ENCODE measurements at places on chromosomes 2 and 18.

- DNase-seq: no peak
These were observed 81.3 kb downstream of the STRADB start for GRCh38 chr2:201532686-201533304.

GRCh38 chr2:42495234-42495581, 1.4 kb upstream of the KCNG3 start:
- no peak for DNase-seq

GRCh38 chr2:73291093-73291460, 2.3 kb downstream of the EGR4 start:
- no peak for DNase-seq

- DNase-seq: no peak
These were observed 14.4 kb upstream of the UGGT1 start for GRCh38 chr2:128076461-128077106.

- no peak for DNase-seq
These were observed 7.8 kb downstream of the ANTXR1 start for GRCh38 chr2:69020496-69021426.

- no peak for DNase-seq
These were observed 55.7 kb downstream of the RTTN start for GRCh38 chr18:70149616-70150301.

DNA sequence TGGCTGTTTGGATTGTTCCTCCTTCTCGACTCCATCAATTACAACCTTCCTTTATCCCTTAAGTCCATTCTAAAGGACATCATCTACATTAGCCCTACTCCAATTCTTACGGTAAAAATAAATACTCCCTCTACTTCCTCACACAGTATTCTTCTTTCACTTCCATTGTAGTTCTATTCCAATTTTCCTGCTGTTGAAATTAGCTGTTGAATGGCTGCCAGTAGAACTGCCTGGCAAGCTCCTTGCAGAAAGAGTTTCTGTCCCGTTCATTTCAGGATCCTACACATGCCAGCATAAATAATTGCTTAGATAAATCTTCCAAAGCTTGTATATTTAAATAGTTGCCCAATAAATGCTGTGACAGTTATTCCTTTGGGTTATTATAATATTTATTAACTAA, 459.3 kb upstream of the TRIB2 start:
- no peak for DNase-seq

DNA sequence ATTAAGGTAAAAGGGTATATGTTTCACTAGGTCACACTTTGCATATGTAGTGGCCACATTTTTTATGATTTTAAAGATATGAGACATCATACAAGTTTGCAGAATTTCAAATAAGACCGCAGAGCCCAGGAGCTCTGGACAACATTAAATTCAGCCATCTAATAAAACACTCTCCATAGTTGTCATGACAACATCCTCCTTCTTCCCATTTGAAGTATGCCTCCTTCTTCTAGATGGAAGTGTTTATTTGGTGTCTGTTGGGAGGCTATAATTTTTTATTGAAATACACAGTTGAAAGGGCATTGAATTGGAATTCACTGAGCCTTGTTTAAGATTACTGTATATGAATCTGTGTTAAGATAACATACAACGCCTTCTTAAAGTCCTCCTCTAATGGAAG, 467.3 kb downstream of the CMPK2 start:
- no peak for DNase-seq

DNA sequence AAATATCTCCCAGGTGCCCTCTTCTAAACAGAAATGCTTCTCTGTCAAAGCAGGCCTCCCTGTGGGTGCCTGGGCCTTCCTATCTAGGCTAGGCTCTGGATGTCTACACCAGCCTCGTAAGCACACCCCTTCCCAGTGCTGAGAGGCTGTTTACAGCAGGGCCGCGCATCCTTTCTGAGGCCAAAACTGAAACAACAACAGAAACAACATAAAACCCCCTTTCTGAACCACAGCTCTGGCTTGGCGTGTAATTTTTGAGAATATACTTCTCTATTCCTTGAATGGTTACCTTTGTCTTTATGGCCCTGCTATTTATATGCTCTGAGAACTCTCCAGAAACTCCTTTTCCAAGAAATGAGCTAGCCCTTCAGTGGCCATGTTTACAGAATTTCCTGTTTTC, 118.4 kb downstream of the BCL2L11 start:
- no peak for DNase-seq

- DNase-seq: no peak
These were observed 2.1 kb downstream of the ANKMY1 start for GRCh38 chr2:240555541-240556250.

DNA sequence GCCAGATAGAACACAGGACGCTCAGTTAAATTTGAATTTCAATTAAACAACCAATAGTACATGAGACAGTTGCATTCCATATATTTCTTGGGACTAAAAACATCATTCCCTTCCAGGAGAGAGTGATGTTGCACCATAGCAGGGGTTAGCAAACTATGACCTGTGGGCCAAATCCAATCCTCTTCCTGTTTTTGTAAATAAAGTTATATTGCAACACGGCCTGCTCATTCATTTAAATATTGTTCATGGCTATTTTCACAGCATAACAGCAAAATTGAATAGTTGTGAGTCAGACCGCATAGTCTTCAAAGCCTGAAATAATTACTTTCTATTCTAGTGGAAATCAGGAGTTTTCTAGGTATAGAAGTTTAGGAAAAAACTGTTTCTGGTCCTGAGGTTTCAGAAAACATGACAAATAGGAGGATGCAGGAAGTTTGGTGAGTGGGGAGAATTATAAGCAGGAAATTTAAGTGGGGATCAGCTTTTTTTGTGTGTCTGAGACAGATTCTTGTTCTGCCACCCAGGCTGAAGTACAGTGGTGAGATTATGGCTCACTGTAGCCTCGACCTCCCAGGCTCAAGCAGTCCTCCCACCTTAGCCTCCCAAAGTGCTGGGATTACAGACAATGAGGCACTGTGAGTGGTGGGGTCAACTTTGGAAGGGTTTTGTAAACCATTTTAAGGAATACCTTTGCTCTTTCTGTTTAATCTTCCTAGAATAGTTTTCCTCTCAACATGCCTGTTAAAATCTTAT, 131.5 kb downstream of the SOCS6 start:
- no peak for DNase-seq

GRCh38 chr2:180033993-180034894, 27.1 kb upstream of the CWC22 start:
- no peak for DNase-seq

DNA sequence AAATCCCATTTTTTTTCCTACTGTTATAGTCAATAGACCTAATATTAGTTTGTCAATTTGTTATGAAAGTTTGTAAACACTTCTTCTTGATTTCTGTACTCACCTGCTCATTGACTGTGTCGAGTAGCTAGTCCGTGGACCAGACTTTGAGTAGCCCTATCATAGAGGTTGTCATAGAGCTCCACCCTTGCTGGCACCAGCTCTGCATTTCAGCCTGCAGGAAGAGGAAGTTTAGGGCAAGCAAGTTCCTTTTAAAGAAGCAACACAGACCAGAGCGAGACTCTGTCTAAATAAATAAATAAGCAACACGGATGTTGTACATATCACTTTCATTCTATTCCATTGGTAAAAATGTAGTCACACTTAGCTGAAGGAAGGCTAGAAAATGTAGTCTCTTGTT, 74.0 kb downstream of the MCFD2 start:
- no peak for DNase-seq

DNA sequence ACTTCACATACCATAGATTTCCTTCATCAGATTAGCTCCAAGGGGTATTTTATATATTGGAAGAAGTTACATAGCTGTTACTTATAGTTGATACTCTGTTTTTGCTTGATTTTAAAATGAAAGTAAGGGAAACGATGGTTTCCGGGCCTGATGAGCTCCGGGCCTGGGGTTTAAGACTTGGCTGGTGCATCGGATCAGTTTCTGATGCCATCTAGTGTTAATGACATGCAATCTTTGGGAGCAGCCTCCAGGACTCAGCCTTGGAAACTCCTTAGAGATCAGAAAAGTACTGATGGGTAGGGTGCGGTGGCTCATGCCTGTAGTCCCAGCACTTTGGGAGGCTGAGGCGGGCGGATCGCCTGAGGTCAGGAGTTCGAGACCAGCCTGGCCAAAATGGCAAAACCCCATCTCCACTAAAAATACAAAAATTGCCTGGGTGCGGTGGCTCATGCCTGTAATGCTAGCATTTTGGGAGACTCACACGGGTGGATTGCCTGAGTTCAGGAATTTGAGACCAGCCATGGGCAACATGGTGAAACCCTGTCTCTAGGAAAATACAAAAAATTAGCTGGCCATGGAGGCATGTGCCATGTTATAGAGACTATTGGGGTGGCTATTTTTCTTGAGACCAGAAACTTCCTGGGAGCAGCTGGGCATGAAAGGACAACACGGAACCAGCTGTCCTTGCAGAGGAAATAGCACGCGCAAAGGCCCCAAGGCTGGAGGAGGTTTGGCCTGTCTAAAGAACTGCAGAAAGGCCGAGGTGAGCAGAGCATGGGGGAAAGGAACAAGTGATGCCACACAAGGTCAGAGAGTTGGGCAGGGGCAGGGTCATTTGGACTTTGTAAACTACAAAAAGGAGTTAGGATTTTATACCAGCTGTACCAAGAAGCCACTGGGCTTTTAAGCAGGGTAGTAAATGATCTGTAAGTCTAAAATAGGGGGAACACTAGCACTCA, 46.9 kb upstream of the CNOT11 start:
- no peak for DNase-seq

- no peak for DNase-seq
These were observed 708.4 kb downstream of the RNF144A start for GRCh38 chr2:7625392-7626138.

DNA sequence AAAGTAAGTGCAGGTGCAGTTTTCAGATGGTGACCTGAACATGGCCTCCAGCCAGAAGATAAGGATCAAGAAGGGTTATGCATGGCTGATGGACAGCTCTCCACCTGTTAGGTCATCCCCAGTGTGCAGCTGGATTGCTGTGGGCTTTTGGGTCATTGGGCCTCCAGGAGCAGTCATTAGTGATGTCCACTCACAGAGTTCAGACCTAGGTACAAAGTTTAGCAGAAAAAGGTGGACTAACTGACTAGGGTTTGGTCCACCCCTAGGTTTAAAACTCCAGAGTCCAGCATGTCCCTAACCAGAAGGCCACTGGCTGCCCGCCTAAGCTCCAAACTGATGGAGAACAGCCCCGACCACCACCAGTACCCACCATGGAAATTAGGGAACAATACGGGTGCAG, 18.3 kb upstream of the SULT1C2 start:
- DNase-seq: no peak

DNA sequence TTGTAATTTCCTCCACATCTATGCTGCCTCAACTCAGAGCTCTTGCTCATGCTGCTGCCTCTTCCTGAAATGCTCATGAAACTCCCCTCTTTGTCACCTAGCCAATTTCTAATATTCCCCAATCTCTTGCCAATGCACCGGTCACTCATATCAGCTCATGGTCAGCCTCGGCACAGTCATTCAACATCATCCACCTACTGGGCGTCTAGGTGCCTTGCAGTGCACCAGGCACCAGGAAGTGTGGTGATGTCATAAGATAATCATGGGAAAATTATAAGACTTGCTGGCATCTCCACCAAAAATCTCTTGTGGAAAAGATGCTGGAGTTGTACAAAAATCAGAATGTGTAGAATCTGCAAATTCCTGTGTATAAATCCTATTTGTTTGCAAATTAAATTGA, 52.6 kb upstream of the RAB27B start:
- DNase-seq: no peak

- no peak for DNase-seq
These were observed 24.0 kb upstream of the CTIF start for GRCh38 chr18:48514786-48515185.

GRCh38 chr2:62465039-62465740, 40.8 kb downstream of the TMEM17 start:
- DNase-seq: no peak

- no peak for DNase-seq
These were observed 25.7 kb upstream of the NCL start for GRCh38 chr2:231489990-231490389.

GRCh38 chr2:231934441-231935206, 8.4 kb upstream of the NPPC start:
- no peak for DNase-seq

- no peak for DNase-seq
These were observed 313.5 kb downstream of the RPRM start for GRCh38 chr2:153165021-153165420.

DNA sequence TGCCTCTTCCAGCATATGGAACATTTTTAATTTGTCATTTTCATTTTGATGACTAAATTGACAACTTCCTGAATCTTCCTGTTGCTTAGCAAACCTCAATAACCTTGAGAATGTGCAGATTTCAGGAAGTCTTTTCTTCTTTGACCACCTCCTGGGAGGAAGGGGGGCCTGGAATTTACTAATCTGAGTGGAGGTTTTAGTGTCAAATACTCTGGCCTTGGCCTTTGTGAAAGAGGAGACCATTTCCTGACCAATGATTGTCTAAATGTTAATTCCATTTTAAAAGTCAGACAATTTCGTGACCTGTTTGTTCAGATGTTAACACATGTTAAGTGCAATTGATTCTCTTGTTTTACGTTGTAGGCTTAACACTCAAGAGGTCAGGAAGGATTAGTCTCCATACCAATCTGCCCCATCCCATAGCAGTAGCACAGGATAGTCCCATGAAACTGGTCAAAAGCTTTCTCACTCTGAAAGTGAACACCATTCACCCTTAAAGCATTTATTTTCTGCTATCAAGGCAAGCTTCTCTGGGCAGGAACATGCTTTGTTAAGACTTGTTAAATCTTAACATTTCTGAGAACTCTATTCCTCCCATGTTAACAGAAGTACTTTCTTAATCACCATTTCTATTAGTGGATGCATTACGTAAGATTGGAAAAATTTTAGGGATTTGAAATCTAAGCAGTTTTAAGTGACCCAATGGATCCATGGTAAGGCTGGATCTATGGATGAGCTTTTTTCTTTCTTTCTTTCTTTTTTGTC, 219.6 kb downstream of the RND3 start:
- no peak for DNase-seq

DNA sequence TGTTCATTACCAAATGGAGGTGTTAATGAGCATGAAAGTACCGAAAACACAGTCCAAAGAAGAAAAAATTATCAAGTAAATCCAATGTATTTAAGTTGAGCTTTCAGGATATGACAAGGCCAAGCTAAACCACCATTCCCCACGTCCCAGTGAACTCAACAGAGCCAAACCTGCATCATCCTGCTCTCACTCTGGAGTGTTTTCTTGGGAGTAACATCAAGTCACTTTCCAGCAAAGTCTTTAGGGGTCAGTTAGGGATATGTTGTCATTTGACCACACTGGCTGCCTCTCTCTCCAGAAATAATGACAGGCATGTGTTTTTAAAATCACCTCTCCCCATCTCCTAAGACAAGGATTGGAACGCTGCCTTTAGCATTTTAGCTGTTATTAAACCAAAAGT, 140.5 kb downstream of the SRBD1 start:
- no peak for DNase-seq

GRCh38 chr2:124289615-124290014, 264.5 kb downstream of the CNTNAP5 start:
- no peak for DNase-seq

All from esophagus squamous epithelium (tissue), 5 donors.